ENCODE measurements at places on chromosomes 3 and 15.

GRCh38 chr15:25331860-25332259 is 107.0 kb downstream of the UBE3A start:
- DNase-seq, result no peak

DNA sequence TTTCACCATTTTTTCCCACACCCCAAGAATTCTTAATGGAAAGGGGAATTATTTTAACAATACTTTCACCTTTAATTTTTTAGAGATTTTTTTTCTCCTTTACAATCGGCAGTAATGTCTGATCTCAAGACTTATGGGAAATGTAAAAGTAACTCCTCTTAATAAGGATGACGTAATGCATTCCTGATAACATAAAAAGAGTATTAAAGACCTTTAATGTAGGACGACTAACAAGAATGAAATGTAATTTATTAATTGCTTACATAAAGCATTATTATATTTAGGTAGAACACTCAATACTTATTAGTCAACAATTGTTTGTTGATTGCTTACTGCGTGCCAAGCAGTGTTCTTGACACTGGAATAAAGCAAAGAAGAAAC is 416.8 kb upstream of the NAALADL2 start:
- DNase-seq, result no peak

DNA sequence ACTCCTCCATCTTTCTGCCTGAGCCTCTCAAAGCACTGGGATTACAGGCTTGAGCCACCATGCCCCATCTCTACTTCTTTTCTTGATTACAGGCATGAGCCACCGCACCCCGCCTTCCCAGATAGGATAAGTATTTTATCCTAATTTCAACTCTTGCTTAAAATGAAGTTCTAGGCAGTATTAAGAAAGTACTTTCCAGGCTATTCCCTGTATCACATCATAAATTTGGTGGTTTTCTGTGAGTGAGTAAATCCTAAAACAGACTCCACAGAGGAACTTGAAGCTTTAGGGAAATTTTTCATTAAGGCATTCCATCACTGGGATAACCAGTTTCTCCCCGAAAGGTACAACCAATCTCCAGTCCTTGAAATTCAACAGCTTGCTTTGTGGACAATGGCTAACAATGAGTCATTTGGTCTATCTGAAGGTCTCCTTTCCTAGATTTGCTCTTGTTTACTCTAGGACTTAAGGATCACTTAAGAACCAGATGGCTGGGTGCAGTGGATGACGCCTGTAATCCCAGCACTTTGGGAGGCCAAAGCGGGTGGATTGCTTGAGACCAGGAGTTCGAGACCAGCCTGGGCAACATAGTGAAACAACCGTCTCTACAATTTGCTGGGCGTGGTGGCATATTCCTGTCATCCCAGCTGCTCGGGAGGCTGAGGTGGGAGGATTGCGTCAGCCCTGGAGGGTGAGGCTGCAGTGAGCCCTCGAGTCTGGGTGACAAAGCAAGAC is 49.7 kb upstream of the SKIL start:
- no peak for DNase-seq

- no peak for DNase-seq
These were observed 107.0 kb downstream of the ETFA start for GRCh38 chr15:76204109-76204845.

GRCh38 chr3:51385621-51386091 is 565 bp downstream of the MANF start:
- no peak for DNase-seq

DNA sequence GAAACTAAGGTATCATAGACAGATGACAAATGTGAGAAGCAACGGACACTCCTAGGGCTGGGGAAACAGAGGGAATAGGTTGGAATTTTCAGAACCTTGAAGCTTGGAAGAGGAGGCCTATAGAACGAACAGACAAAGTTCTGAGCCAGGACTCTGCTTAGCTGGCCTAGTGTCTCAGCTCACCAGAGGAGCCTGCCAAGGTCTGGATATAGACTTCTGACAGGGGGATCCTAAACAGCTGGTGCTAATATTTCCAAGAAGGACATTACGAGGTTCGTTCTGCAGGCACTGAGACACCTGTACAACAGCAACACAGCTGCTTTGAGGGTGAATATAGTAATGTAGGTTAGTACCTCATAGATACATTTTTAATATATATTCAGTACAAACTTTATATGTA is 266.3 kb downstream of the CHL1 start:
- DNase-seq, result no peak

GRCh38 chr3:44802011-44802410 is 40.4 kb downstream of the KIF15 start:
- no peak for DNase-seq

DNA sequence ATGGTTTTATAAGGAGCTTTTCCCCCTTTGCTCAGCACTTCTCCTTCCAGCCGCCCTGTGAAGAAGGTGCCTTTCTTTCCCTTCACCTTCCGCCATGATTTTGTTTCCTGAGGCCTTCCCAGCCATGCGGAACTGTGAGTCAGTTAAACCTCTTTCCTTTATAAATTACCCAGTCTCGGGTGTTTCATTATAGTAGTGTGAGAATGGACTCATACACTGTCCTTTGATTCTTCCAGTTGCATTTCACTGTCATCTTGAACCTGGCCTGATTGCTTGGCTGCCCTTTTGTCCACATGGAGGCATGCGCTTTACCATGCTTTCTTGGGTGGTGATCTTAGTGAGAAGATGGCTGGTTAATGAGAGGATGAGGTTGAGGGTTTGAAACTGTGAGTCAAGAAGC is 23.2 kb downstream of the USP13 start:
- no peak for DNase-seq

GRCh38 chr3:25424614-25425013 is 3.4 kb upstream of the RARB start:
- DNase-seq, result no peak

GRCh38 chr15:44883199-44883877 is 73.1 kb upstream of the TERB2 start:
- peak; percentile 56 for DNase-seq

- DNase-seq, result no peak
These were observed 57.8 kb downstream of the WNT7A start for GRCh38 chr3:13822042-13822441.

- DNase-seq, result no peak
These were observed 22.1 kb upstream of the PIK3CB start for GRCh38 chr3:138856799-138857198.

DNA sequence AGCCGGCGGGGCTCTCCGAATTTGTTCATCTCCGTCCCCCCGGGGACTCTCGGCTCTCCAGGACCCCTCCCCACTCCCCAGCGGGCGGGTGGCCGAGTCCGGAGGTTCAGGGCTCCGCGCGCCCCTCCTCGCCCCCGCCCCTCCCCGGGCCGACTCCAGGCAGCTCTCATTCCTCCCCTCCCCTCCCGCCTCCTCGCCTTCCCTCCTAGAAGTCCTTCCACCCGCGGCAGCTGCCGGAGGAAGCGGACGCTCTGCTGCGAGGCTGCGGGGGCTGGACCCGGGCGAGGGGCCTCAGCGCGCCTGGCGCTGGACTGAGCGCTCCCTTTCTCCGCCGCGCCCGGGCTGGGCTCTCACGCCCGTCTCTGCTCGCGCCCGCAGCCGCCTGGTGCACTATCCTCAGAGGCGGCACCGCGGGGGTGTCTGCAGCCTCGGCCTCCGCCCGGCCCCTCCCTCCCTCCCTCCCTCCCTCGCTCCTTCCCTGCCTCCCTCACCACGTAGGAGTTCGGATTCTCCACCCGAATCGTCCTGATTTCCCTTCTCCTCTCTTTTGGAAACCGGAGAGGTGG is at the start of gene ROBO2:
Gene ROBO2 (plus strand): TSS at position 494 of the 566 bp plus-strand sequence. CDS start 687 bp downstream, outside the sequence.
- DNase-seq, result no peak

GRCh38 chr3:66747261-66747660 is 246.4 kb upstream of the LRIG1 start:
- DNase-seq, result no peak

All from activated CD4-positive, alpha-beta T cell treated with anti-CD3 and anti-CD28 coated beads, Interleukin-2, Interleukin-4, amounts not matched to agents 100 ng/mL and 50 ng/mL, durations not matched to agents 16 hours and 8 hours (primary cell).